Activated T-helper 1 cell treated with anti-CD3 and anti-CD28 coated beads, Interleukin-12 subunit alpha, Interleukin-12 subunit beta, Interleukin-2, Interleukin-4 antibody, amounts not matched to agents 30 ng/mL and 10 ng/mL and 1 ng/mL, durations not matched to agents 14 hours and 24 hours and 36 hours (primary cell): ENCODE measurements at places on chromosomes 12 and 14. TPM values are rescaled to one million over a fixed set of nuclear protein-coding genes. Genes with fewer than 3 reads are reported as not detected.

GRCh38 chr14:65025818-65026217 is 39.1 kb downstream of the FNTB start:
- no peak for DNase-seq

DNA sequence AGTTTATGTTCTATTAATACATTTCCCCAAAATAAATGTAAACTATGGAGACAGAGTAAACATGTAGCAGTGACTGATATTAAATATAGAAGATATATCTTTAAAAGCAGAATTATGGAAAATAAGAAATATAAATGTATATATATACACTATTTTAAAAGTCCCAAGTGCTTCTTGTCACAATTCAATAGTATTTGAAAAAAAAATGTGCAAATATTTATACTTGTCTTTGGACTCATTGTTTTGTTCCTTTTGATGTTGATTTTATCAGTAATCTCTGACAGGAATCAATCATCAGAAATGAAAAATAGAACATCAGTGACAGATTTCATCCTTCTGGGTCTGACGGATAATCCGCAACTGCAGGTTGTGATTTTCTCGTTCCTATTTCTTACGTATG is at the start of gene OR6C76:
TSS of gene OR6C76 (plus strand) at position 301 of the 400 bp plus-strand sequence. CDS start at position 301, 0 bp downstream.
- DNase-seq = no peak

- no peak for DNase-seq
Observed at GRCh38 chr14:77986773-77987172, 183.4 kb upstream of the NRXN3 start.

GRCh38 chr12:120904197-120904773 is at the start of gene SPPL3:
Gene SPPL3 (minus strand): TSS chr12:120904358. CDS start chr12:120903867, 491 bp downstream.
- peak; percentile 88 for DNase-seq

DNA sequence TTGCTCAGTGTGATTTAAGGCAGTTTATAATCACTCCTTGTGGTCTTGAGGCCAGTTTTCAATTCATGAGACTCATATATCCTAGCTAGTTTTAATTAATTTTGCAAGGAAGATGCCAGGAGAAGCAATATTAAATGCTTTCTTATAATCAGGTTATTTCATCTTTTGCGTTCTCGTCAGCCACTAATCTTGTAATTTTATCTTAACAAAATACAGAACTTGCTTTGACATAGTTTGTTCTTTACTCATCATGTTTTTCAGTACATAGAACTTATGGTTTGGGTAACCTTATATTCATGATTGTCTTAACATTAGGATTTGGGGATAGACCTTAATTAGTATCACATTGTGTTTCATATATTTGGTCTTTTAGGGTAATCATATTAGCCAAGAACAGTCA is 76.0 kb downstream of the LIN52 start:
- no peak for DNase-seq

DNA sequence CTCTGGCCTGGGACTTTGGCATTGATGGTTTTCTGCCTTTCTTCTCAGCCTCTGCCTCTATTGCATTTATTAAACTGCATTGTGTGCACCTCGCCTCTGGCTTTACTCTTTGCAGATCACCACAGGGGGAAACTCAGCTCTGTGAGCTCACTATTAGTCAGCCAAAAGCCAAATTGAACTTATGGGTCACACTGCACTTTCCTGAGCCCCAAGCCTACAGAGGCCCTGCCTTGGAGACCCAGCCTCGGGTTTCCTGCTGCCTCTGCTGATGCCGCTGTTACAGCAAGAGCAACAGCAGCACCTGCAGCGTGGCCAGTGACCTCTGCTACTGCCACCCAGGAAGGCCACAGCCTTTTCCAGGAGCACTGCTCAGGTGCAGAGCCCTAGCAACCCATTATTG is 122.5 kb downstream of the DAD1 start:
- no peak for DNase-seq

DNA sequence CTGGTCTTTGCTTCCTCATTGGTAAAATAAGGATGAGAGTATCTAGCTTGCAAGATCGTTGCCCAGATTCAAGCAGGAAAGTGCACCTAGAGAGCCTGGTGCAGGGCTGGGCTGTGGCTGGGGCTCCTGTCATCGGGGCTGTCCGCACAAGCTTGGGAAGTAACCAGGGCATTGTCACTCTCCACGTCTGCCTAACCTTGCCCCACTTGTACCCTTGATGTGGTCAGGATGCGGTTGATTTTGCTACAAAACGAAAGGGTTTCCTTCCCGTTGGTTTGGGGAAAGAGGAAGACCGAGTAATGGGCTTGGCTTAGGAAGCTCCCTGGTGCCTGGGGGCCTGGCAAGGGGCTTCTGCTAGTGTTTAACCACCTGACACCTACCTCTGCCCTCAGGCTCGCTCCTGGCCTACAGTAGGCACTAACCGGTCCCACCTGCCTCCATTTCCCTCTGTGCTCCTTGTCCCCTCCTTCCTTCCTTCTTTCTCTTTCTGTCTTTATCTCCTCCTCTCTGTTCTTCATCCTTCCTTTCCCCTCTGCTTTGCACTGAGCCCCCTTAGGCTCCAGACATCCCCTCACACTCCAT is 21.8 kb downstream of the MVK start:
- peak; percentile 50 for DNase-seq

DNA sequence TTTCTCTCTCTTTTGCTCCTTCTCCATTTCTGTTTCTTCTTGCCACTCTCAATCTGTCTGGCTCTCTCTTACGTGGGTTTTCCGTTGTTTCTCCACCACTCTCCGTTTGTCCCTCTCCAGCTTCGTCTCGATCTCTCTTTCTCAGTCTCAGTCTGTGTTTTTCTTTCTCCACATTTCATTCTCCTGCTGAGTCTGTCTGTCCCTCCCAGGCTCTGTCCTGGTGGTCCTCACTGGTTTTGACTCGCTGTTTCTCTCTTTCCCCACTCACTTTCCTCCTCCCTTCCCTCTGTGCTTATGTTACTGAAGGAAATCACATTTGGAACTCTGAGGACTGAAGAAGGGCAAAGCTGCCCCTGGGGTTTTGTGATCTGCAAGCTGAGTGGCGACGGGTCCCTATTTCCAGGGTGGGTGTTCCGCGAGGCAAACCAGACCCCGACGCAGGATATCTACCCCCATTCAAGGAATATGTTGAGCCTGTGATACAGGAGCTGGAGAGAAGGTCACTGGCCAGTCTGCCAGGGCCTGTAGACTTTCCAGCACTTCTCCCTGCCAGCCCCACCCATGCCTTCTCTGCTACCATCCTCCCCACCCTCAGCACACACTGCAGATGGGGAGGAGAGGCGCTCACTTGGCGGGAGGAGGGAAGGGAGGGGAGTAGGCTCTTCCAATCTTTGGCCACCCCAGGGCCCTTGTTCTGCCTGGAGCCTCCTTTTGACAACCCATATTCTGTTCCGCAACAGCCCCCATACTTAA is 102.7 kb upstream of the MAP1LC3B2 start:
- DNase-seq = no peak

DNA sequence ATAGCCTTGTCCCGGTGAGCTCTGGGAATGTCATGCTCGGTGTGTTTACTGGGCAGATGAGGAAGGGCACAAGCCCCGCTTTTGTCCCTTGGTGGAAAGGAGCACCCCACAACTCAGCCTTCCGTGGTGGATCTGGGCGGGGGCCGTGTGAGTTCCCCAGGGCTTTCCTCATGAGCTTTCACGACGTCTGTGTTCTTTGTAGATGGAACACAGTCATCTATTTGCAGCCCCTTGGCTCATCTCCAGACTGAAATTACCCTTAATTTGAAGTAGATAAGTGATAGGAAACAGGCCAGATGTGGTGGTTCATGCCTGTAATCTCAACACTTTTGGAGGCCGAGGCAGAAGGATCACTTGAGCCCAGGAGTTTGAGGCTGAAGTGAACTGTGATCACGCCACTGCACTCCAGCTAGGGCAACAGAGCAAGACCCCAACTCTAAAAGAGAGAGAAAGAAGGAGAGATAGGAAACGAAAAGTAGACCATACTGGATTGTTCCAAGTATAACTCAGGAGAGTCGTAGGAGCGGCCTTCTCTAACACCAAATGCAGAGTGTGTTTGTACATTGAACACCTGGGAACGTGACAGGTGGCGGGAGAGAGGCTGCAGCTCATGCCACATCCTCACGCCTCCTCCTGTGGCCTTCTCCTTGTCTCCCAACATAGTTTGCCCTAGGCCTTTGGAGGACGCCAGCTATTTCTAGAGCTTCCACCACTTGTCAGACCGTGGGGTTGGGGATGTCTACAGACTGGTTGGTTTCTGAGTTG is 8.8 kb downstream of the P2RX4 start:
- no peak for DNase-seq

DNA sequence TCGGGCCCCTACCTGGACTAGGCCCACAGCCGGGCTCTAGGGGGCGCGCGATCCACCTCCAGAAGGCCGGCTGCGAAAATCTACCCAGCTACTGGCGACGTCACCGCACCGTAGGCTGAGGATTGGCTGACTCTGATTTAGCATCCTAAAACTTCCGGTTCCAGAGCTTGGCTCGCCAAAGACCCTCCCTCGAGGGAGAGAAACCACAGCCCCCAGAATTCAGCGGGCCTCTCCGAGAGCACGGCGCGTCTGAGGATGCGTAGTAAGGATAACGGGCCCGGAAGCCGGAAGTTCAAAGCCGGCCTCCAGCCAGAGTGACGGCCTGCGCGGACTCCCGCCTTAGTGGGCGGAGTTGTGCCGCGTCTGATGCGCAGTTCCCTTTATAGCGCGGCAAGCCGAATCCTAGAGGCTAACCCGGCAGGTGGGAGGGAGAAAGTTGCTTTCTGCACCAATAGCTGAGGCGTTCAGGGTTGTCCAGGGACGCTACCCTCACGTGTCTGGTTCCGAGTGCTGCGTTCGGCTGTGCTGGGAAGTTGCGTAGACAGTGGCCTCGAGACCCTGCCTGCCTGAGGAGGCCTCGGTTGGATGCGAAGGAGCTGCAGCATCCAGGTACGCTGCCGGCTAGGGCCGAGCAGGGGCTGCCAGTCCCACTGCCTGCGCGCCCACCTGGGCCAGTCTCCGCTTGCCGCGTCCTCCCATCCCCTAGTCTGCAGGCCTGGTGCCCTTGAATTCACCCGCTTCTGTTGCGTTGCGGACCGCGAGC is at the start of gene COX14:
TSS of gene COX14 (plus strand) at position 544 of the 763 bp plus-strand sequence. CDS start 7,808 bp downstream, outside the sequence.
- peak; percentile 98 for DNase-seq

The DLK1 gene
- total RNA-seq = not detected in 2 replicates

DNA sequence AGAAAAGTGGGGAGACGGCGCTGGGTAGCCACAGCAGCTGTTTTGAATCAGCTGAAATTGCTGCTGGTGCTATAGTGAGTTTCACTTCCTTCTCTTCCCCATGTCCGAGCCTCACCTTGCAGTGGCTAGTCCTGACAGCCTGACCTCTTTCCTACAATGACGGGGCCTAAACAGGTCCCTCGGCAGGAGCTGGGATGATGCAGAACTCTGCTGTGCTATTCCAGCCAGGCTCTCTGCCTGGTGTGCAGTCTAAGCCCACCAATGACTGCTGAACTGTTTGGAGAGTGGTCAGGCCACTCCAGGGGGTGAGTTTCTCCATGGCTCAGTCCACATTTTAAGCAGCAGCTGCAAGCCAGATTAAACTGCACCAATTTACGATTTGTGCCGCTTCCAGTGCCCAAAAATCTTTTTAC is 207.3 kb downstream of the TTC7B start:
- DNase-seq = no peak

The ALDH1L2 gene
- 1.1 and 1.5 TPM in 2 replicates for total RNA-seq

The SVOP gene
- not detected in 2 replicates for total RNA-seq

The LRRC10 gene
- total RNA-seq = not detected in 2 replicates

GRCh38 chr14:74580275-74580672 is 31.8 kb downstream of the LTBP2 start:
- DNase-seq = no peak

DNA sequence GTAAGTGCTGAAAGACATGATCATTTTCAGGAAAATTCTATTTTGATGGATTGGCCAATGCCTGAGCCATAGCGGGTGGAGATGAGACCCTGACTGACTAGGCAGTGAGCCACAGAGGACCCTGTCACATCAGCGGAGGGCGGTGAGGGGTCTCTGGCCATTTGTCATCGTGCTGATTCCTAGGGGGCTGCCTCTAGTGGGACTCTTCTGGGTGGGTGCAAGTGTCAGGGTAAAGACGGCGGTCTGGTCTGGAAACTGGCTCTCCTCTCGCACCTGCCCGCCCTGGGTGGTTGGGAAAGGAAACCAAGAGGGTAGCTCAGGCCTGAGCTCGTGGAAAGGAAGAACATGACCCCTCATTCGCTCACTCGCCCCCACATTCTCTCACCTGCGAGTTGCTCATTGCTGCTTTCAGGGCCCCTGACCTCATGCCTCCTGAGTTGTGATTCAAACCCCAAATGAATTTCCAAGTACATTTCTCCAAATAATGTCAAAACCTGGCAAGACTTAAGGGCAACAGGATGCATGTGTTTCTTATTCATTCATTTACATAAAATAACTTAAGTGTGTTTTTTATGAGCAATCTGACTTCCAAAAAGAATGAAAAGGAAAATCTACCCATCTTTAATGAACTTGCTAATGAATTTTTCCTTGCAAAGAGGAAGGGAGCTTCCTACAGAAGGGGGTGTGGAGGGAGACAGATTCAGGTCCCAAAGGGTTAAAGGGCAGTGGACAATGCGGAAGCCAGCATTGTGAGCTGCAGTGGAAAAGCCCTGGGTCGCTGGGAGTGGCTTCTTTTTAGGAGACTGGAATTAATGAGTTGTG is 12.8 kb downstream of the MEG3 start:
- DNase-seq = no peak

DNA sequence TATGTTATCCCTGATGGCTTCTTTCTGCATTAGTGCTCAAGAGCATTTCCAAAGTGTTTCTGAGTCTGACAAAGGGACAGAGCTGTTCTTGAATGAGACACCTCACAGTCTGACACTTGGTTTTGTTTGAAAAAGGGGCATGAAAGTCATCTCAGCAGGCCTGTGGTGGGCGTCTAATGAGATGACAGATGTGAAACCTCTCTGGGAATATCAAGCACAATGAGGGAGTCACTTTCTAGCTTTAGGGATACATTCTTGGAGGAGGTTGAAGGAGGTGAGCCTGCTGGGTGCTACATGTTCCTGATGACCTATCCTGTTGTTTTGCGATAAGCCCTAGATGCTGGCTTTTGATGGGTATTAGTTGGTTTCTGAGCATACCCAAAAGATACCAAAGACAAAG is 290.5 kb downstream of the NUAK1 start:
- no peak for DNase-seq

DNA sequence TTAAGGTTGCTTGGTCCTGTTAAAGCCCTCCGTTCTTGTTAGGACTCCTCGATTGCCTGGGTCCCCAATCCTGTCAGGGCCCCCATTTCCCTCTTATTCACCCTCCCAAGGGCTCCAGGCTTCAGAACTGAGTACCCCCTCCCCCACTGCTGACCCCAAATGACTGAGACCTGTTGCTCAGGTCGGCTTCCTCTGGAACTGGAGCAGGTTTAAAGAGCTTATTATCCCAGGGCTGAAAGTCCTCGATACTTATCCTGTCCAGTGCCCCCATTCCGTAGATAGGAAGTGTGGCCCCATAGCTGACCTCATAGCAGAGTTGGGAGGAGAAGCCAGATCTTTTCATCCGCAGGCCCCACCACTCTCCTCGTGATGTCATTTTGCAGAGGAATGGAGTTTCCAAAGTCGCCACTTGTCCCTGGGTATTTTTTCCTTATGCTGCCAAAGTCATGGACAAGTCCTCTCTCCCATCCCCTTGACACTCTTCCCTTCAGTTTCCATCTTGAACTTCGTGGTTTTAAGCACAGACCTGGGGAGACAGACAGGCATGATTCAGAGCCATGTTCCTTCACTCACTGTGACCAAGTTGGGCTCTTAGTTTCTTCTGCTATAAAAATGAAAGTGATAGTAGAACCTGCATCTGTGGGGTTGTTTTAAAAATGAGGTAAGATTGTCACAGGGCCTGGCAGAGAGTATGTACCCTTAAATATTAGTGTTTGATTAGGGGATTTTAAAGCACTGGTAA is 1.2 kb downstream of the USP30 start:
- peak; percentile 28 for DNase-seq

GRCh38 chr14:26984311-26985177 is 386.7 kb upstream of the NOVA1 start:
- no peak for DNase-seq

The RAB3IP gene
- 29.8 and 36.1 TPM in 2 replicates for total RNA-seq

The DHRS4L2 gene
- 17.9 and 20.9 TPM in 2 replicates for total RNA-seq

GRCh38 chr12:71748081-71748850 is 6.4 kb upstream of the RAB21 start:
- DNase-seq = no peak
